ENCODE measurements at places on chromosomes 3 and 15. TPM values are rescaled to one million over a fixed set of nuclear protein-coding genes. Genes with fewer than 3 reads are reported as not detected.

DNA sequence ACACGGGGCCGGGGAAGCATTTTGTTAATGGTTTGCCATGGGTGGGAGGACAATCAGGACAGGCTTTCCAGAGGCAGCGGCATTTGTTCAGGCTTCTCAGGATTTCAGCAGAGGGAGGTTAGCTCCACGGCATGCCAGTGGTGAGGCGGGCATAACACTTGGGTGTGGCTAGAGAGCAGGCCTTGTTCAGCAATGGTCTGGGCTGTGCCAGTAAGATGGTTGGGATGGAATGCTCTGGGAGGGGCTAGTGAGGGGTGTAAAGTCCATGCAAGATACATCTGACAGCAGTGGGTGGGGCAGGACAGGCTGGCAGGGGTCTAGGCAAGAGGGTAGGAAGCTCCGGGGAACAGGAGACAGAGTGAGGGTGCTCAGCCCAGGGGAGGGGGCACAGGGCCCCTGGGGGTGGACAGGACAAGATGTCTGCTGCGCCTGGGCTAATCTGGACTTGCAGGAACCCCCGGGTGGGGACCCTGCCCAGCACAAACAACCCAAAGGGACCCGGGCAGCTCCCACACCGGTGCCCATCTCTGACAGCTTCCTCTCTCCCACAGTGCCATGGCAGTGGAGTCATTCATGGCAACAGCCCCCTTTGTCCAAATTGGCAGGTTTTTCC, 8.4 kb downstream of the TMEM43 start:
- DNase-seq: no peak

- no peak for DNase-seq
These were observed 742.2 kb upstream of the EPHA6 start for GRCh38 chr3:96072226-96072625.

GRCh38 chr3:146350852-146351251, 99.9 kb upstream of the PLSCR4 start:
- DNase-seq: no peak

CTSH gene
- total RNA-seq: 8.8 TPM

COL6A5 gene
- total RNA-seq: not detected

TRH gene
- under 0.01 TPM for total RNA-seq

Data from osteoblast (primary cell).